ENCODE measurements at places on chromosomes 3 and 15. TPM values are rescaled to one million over a fixed set of nuclear protein-coding genes. Genes with fewer than 3 reads are reported as not detected.

Gene MORC1
- polyA plus RNA-seq: not detected

Gene KCNAB1
- not detected for polyA plus RNA-seq

Gene SLC12A1
- not detected for polyA plus RNA-seq

Gene ALDH1A2
- not detected for polyA plus RNA-seq

Gene MKRN2OS
- not detected for polyA plus RNA-seq

Gene STIMATE
- 24.6 TPM for polyA plus RNA-seq

Gene CHRNB4
- polyA plus RNA-seq: not detected

Gene FBXO40
- polyA plus RNA-seq: not detected

Gene RNU5B-1
- polyA plus RNA-seq: not detected

Gene IL16
- polyA plus RNA-seq: 181 TPM

Gene AHSG
- polyA plus RNA-seq: not detected

Gene IL12A
- 11.4 TPM for polyA plus RNA-seq

Gene CP
- polyA plus RNA-seq: not detected

Gene LRRC31
- not detected for polyA plus RNA-seq

Gene SMARCC1
- polyA plus RNA-seq: 13.8 TPM

Gene SLC24A5
- polyA plus RNA-seq: not detected

DNA sequence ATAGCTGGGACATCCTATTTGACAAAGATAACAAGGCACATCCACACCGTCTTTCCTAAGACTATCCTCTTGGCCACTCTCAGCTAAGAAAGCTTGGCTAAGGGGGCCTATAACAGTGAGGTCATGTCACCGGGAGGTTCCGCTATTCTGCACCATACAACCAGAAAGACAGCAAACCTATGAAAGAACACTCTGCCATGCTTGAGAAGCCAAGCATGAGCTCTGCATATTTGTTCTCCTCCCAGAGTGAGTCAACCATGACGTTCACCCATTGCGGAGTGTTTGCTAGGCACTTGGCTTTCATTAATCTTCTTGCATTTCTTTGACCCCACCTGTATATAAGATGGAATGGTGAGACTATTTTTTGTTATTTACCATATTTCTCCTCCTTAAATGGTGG, 141.2 kb downstream of the GMNC start:
- peak; percentile 25 for DNase-seq

- DNase-seq: no peak
Measured at GRCh38 chr3:73766599-73767381, 142.0 kb upstream of the PDZRN3 start.

- DNase-seq: peak; percentile 2
Measured at GRCh38 chr3:6717026-6717943, 143.6 kb upstream of the GRM7 start.

DNA sequence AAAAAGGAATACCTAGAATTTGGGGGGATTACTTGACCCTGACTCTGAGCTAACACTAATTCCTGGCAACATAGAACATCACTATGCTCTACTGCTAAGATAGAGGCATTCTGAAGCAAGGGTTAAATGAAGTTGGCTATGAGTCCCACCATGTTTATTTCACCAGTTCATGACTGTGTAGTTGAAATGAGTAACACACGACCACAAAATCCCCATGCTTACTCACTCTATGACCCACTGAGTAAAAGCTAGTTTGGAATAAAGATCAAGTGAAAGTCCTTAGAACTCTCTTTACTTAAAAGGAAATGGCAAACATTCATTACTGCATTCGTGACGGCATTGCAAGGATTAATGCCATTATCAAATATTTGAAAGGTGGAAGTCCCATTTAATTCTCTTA, 47.4 kb downstream of the MRPL46 start:
- DNase-seq: no peak

DNA sequence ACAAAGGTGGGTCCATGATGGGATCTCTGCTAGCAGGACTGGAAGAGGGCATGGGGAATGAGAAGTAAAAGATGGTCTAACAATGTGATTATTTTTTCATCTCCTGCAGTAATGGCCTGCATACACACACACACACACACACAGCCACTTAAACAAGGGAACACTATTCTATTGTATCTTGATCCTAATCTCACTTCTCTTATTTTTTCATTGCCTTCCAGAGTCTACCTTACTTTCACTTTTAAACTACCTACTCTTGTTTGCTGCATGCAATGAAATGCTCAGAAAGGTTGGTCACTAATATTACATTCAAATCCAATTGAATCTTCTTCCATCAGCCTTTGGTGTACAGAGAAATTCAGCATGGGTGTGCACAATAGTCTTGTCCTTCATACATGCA, 853.8 kb downstream of the IGSF11 start:
- no peak for DNase-seq

- no peak for DNase-seq
Measured at GRCh38 chr3:29267226-29267625, 13.6 kb upstream of the RBMS3 start.

DNA sequence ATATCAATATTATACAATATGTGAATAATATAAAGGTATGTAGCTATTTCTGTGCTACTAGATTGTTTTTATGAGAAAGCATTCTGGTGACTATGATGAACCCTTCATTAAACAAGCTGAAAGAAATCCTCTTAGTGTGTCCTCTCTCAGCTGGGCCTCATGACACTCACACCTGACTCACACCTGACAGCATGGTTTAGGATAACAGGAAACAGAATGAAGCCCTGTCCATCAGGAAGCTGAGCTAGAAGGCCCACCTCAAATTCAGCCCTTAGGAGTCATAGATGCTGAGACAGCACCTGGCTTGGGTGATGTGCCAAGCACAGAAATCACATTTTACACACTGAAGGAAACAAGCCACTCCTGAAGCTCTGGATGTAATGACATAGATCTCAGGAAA, 30.8 kb downstream of the CHCHD4 start:
- DNase-seq: no peak

- no peak for DNase-seq
Measured at GRCh38 chr3:185699927-185700326, 113.8 kb downstream of the SENP2 start.

DNA sequence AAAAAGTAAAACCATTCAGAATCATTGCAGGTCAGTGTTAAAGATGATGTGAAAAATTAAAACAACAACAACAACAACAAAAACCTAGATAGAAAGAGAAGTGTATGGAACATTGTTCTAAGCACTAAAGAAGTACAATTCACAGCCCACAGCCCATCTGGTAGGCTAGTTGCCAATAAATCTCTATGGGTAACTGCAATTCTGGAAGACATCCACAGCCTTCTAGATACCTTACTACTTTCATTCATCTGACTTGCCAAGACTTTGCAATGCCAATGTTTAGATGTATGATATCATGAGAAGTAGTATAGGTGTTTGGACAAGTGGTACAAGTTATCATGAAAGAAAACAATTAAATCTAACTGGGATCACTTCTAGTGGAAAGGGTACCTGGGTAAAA, 198.6 kb downstream of the VGLL3 start:
- no peak for DNase-seq

- no peak for DNase-seq
Measured at GRCh38 chr3:30428251-30428650, 178.2 kb upstream of the TGFBR2 start.

DNA sequence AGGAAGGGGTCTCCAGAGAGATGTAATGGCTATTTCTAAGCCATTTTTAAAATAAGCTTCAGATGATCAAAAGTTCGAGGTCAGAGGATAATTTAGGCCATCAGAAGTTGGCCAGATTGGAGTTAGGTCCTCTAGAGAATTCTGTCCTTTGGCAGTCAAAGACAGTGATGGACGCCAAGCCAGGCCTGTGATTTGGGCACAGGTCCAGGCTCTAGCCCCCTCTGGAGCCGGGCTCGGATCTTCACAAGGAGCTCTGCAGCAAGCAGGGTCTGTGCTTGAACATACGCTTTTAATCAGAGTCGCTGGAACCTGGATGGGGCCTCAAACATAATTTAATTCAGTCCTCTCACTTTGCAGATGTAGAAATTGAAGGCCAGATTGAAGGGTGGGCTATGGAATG, 151.4 kb upstream of the BCL6 start:
- DNase-seq: peak; percentile 2

DNA sequence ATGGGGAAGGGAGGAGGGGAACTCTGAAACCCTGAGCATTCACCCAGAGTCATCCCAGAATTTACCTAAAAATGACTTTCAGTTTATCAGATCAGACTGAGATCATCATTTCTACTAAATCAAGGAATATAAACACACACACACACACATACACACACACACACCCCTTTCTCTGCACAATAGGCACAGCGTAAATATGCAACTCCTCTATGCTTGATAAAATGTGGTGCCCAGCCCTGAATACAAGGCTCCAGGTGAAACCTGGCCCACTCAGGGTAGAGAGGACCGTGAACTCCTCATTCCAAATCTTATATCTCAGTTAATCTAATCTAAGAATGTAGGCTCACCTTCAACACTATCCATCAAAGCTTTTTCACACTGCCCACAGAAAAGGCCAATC, 31.8 kb upstream of the SEC22A start:
- no peak for DNase-seq

- DNase-seq: no peak
Measured at GRCh38 chr3:197504641-197505121, 51.1 kb downstream of the BDH1 start.

- no peak for DNase-seq
Measured at GRCh38 chr3:217948-218347, 21.4 kb downstream of the CHL1 start.

DNA sequence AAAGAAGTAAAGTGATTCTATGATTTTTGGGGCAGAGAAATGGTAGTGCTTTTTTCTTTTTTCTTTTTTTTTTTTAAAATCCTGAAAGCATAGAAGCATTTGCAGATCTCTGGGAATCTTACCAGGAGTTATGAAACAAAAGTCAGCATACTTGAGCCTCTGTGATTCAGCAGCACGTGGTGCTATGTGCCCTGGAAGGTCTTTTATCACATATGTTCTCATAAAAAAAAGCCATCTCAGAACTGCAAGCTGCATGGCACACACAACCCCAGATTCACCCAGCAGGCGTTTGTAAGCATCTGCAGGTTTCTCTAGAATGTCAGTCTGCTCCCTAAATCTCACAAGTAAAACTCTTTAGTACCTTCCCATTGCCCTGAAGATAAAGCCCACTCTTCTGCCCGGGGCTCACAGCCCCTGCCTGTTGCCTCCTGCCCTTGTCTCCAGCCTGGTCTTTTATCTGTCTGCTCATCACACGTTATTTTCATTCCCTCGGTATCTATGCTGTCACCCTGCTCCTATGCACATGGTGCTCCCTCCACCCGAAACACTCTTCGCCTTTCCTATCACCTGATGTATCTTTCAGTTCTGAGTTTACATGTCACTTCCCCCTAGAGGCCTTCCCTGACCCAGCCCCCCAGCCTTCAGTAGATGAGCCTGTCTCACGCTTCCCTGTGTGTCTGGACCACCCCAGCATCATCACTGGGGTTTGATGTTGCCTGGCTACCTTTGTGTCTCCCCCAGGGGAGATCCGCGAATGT, 72.4 kb downstream of the CHDH start:
- peak; percentile 33 for DNase-seq

DNA sequence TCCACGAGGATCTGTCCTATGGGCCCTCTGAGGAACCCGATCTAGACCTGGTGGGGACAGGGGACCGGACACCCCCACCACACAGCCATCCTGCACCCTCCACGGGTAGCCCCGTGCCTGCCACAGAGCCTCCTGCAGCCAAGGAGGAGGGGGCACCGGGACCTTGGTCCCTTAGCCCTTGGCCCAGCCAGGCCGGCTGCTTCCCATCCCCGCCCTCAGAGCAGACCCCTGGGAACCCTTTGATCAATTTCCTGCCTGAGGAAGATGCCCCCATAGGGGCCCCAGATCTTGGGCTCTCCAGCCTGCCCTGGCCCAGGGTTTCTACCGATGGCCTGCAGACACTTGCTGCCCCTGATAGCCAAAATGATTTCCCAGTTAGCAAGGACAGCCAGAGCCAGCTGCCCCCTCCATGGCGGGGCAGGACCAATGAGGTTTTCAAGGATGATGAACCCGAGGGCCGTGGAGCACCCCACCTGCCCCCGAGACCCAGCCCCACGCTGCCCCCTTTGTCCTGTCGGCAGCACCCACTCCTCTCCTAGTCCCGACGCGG, 91.5 kb downstream of the TBC1D2B start:
- no peak for DNase-seq

DNA sequence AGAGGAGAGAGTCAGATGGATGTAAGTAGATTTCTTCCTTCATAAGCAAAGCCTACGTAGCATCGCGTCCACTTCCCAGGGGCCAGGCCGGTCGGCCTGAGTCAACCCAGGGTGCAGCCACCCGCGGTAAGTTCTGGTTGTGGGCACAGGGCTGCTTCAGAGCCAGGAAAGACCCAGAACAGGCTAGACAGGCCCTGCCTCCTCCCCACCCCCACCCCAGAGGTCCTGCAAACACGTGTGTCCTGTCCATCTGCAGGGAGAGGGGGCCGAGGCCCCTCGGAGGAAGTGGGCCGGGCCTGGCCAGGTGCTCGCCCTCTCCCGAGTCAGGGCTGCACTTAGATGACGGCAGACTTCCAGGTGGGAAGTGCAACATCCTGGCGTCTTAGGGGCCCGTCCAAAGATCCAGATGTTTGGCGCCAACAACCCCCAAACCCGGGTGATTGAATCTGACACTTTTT, 100.8 kb upstream of the ALDH1A3 start:
- DNase-seq: no peak

GRCh38 chr3:76638006-76638405, 401.9 kb upstream of the ROBO2 start:
- DNase-seq: no peak

DNA sequence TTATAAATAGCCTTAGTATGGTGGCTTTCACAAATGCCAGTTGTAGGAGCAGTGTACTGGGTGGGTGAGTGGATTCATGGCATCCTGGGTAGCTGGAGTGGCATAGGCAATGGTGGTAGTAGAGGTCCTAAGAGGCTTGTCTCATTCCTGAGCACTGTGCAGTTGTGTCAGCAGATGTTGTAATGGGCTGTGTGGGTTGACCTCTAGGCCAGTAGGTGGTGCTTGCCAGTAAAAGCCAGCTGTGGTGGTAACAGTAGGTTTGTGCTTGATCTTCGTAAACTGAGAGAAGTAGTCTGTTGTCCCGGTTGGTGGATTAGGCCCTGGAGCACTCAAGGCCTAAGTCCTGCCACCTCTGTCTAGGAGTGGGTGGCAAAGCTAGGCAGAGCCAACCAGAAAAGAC, 149.7 kb upstream of the SUCLG2 start:
- DNase-seq: no peak

DNA sequence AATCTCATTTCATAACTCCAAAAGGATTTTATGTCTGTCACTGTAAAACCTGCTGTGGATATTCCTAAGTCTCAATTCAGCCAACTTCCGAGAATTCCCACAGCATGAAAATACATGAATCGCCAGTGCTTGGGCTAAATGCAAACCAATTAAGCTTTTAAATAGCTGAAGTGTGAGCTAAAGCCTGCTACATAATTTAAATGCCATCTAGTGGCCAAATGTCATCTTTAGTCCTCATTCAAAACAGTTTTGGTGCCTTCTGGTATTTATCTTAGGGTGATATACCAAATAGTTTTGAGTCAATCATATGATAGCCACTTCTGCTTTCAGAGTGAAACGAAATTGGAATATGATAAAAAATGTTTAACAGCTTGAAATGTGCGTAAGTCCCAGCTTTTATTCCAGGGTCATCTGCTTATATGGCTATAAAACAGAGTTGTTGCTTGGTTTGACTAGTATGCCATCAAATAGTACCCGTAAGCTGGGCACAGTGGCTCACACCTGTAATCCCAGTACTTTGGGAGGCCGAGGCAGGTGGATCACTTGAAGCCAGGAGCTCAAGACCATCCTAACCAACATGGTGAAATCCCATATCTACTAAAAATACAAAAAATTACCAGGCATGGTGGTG, 41.8 kb upstream of the CCNL1 start:
- DNase-seq: peak; percentile 48

- no peak for DNase-seq
Measured at GRCh38 chr3:105317841-105318240, 48.9 kb upstream of the ALCAM start.

Measured in B cell (primary cell).